Jurkat, Clone E6-1 (cell line): ENCODE measurements at places on chromosomes 6 and 20.

GRCh38 chr6:37463110-37463509, 30.1 kb downstream of the CMTR1 start:
- DNase-seq = no peak

DNA sequence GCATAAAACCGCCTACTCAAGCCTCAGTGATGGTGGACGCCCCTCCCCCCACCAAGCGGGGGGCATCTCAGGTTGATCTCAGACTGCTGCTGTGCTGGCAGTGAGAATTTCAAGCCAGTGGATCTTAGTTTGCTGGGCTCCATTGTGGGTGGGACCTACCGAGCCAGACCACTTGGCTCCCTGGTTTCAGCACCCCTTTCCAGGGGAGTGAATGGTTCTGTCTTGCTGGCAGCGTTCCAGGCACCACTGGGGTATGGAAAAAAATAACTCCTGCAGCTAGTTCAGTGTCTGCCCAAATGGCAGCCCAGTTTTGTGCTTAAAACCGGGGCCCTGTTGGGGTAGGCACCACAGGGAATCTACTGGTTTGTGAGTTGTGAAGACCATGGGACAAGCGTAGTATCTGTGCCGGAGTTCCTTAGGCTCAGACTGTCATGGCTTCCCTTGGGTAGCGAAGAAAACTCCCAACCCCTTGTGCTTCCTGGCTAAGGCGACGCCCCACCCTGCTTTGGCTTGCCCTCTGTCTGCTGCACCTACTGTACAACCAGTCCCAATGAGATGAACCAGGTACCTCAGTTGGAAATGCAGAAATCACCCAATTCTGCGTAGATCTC, 1334.5 kb upstream of the ADGRB3 start:
- no peak for DNase-seq

GRCh38 chr20:2820084-2820895, 4.1 kb downstream of the TMEM239 start:
- DNase-seq = no peak

DNA sequence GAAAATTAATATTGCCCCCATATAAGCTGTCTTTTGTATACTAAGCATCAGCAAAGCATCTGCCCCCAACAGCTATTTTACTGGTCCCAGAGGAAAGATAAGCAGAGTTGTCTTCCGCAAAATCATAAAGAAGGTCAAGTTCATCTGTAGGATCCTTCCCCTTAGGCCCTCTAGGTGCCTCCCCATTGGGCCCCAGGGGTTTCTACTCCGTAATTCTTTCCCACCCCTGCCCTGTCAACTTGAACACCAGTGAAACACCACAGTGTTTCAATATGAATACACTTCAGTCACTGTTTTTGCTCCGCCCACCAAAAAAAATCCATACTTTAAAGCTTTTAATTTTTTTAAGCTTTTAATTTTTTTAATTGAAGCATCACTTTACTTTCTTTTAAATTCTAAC, 159.2 kb downstream of the ATXN1 start:
- DNase-seq = no peak

DNA sequence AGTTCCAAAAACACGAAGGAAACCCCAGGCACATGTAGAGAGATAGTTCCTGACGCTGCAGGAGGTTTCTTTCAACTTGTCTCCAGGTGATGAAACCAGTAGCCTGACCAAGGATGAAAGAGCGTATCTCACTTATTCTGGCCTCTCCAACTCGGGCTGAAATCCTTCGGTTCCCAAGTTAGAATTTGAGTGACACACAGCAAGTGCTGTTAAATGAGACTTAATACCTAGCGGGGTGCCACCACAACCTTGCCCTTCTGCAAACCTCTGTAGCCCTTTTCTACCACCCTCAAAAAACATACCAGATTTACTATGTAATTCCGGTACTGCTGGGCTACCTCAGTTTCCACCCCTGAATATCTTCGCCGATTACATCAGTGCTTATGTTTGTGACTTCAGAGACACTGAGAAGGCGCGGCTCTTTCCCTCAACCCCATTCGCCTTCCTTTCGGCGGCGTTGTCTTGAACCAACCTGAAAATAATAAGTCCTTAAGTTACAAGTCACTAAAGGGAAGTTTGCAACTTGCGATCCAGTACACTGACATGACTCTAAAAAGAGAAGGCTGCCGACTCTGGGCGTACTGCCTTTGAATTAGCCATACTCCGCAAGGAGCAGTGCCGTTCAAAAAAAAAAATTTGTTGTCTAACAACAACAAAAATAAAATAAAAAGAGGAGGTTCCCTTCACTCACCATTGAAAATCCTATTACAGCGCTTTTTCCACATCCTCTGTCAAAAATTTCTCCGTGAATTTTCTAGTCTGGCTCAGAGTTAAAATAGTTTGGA, 194.9 kb upstream of the ZNF184 start:
- DNase-seq = no peak

- DNase-seq = no peak
These were observed 180.3 kb downstream of the THBS2 start for GRCh38 chr6:169073311-169073710.

- peak; percentile 58 for DNase-seq
These were observed 33.7 kb downstream of the PTGIS start for GRCh38 chr20:49534255-49534712.

DNA sequence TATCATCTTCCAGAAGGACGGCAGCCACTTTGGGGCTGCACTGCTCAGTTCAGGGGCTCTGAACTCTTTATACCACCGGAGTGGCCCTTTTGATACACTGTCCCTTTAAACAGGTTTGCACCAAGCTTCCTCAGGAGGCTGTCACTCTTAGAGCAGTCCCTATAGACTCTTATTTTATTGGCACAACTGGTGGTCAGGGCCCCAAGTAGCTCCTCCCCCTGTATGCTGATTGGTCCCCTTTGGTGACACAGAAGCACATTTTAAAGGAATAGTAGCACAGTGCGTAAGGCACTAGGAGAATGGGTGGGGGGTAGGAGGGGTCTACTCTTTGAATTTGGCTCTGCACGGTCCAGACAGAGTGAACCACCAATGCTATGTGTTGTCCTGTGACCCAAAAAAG, 122.6 kb upstream of the MLN start:
- DNase-seq = peak; percentile 61

DNA sequence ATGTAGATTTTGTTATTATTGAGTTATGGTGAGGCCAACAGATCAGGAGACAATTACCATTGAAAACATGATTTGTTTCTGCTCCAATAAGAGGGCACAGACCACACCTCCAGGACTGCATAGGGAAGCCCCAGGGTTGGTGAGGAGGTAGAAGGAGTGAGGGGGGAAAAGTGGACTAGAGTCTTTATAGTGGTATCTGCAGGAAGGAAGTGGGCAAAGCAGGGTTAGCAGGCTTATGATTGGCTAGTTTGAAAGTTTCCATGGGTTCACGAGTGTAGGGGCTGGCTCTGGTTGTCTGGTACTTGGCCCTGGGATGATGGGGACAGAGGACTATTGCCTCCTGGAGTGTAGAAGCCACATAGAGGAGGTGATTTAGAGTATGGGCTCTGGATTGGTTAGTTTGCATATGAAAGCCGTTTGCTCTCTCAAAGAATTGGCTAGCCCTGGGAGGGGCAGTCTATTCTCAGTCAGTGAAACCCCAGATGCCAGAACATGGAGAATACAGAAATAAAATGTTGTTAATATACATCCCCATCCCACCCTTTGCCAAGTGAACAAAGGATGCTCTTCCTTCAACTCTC, 156.6 kb downstream of the KLHL32 start:
- DNase-seq = peak; percentile 19

DNA sequence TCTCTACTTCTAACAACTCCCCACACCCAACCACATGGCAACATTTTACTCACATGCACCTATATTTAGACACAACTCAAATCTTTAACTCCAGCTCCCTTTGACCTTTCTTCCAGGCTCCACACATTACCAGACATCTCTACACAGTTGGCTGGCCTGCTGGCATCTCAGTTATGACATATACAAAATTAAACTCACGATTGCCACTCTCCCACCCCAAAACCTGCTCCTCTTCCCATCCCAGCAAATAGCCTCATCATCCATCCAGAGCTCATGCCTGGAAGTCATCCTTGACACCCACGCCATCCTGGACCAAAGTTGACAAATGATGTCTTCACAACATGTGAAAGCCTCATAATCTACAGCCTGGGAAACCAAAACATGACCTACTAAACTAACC, 176.6 kb downstream of the PKHD1 start:
- no peak for DNase-seq

- no peak for DNase-seq
These were observed 44.7 kb downstream of the NFATC2 start for GRCh38 chr20:51497542-51498467.

- no peak for DNase-seq
These were observed 566.5 kb upstream of the MARCKS start for GRCh38 chr6:113290684-113291083.

DNA sequence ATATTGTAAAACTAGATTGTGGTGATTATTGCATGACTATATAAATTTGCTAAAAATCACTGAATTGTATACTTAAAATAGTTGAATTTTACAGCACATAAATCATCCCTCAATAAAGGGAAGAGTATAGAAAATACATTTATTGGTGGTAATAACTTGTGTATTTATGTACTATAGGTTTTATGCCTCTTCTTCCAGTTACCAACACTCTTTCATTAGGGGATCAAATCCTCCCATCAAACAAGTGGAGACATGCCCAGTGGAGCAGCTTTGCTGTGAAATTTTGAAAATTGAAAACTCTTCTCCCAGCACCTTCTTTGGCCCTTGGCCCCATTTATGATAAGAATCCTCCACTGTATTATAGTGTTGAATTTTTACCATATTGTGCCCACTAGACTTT, 10.1 kb upstream of the SSR1 start:
- no peak for DNase-seq

- DNase-seq = no peak
These were observed 28.8 kb downstream of the RIOK1 start for GRCh38 chr6:7418238-7418905.

GRCh38 chr6:32183483-32184083, 470 bp downstream of the AGER start:
- no peak for DNase-seq

GRCh38 chr20:16556301-16556700, 16.9 kb downstream of the KIF16B start:
- DNase-seq = no peak

DNA sequence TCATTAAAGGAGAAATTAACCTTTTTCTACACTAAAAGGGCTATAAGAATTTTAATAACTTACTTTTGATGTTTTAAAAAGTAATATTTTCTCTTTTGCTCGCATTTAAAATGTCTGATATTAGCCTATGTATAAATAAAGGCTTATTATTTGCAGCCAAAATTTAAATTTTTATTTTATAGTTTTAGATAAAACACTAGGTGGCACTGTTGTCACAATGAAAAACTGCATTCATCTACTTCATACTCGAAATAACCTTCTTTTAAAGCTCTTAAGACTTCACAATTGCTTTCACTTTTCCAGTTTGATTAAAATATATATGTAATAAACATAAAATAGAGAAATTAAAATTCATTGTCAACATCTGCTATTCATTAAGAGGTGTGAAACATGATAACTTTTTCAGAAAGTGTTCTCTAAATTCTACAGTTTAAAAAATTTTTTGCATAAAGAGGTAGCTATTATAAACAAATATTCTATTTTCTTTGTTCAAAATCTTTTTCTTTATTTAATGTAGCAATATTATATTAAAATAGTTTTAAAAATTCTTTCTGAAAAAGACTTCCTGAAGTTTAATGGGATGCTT, 78.8 kb upstream of the DEFB112 start:
- peak; percentile 11 for DNase-seq

GRCh38 chr6:14644381-14644780, 526.8 kb downstream of the CD83 start:
- DNase-seq = no peak

- DNase-seq = no peak
These were observed 132.1 kb downstream of the ZDHHC14 start for GRCh38 chr6:157513004-157513603.

DNA sequence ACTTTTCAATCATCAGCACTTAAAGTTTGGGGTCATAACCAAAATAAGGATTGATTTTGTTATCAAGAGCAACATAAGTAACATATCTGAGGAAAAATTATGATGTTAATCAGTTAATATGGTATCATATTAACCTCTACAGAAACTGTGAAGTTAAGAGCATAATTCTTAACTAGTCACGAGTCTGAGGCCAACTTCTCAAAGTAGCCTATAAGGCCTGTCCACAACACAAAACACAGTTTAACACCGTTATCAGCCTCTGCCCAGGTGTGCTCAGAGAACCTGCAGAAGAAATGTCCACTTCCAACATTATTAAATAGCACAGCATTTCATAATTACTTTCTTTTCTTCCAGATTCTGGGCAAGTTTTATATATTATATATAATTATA, 1.1 kb downstream of the STX7 start:
- DNase-seq = no peak

- no peak for DNase-seq
These were observed 311.0 kb downstream of the LRFN2 start for GRCh38 chr6:40276141-40276540.

DNA sequence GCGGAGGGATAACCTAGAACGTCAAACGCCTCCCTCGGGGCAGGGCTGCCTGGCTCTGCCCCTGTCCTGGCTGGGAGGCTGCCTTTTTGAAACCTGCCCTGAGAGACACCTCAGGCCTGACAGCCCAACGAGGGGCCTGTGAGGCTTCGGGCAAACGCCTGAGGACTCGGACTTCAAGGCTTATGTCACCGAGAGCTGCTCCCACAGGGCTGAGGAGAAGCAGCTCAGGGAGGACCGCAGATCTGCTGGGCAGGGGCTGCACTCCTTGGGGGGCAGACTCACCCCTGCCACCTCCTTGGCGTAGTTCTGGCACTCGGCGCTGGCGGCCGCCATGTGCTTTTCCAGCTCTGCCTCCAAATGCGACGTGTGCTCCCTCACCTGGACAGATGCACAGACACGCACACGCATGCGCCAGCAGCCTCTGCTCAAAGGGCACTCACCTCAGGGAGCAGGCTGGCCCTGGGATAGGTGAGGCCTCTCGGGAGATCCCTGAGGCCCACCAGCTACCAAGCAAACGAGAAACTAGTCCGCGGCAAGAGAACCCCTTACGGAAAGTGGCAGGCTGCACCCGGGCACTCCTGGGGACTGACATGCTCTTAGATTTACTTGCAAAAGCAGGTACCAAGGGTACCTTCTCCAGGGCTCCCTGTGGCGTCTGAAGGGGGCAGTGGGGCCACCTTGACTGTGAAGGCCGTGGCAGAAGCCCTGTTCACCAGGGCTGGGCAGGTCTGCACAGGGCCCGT, 49.6 kb downstream of the DSTN start:
- no peak for DNase-seq

DNA sequence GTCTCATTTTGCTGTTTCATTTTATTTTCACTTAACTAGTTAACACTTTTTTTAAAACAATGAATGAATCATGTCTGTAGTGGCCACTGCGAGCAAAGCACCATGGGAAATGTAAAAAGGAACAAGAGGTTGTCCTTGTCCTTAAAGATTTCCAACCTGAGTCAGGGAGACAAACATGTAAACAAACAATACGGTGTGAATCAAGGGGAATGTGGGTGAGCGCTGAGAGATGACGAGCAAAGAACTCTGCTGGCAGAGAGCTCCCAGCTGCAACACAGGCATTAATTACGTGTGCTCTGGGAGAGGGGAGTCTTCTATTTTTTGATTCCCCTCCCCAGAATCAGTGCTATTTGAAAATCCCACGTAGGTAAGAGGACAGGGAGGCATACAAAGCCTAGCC, 84.3 kb downstream of the ATXN1 start:
- no peak for DNase-seq

- DNase-seq = no peak
These were observed 114.7 kb upstream of the PRL start for GRCh38 chr6:22411376-22412105.
